Karpas-422 (cell line): ENCODE measurements at places on chromosomes 3 and 15.

GRCh38 chr15:68447209-68447608 lies 15.2 kb upstream of the ITGA11 start:
- no peak for DNase-seq
- no peak overlapping the region for H3K4me3 ChIP-seq
- H3K27me3 ChIP-seq: no peaks in the 10 kb centered on the region
- no peak overlapping the region for H3K27ac ChIP-seq
- H3K4me1 ChIP-seq: no peaks in the 10 kb centered on the region

- DNase-seq: no peak
- no peak overlapping the region for H3K4me3 ChIP-seq
- no peaks in the 10 kb centered on the region for H3K36me3 ChIP-seq
- no peaks in the 10 kb centered on the region for H3K4me1 ChIP-seq
- no peaks in the 10 kb centered on the region for H3K27me3 ChIP-seq
- H3K27ac ChIP-seq: no peak overlapping the region
Observed at GRCh38 chr3:154540950-154541604, 111.1 kb upstream of the GPR149 start.

- no peaks in the 10 kb centered on the region; the same call in 1 of the 2 replicates for H3K36me3 ChIP-seq
- no peaks in the 10 kb centered on the region for H3K4me1 ChIP-seq
- H3K27ac ChIP-seq: no peak overlapping the region
- no peaks in the 10 kb centered on the region for H3K27me3 ChIP-seq
Observed at GRCh38 chr15:38351466-38351865, 98.8 kb downstream of the SPRED1 start.

GRCh38 chr3:128588147-128588546 lies 62.5 kb downstream of the RPN1 start:
- H3K36me3 ChIP-seq: no peaks in the 10 kb centered on the region
- H3K27ac ChIP-seq: no peak overlapping the region
- H3K4me3 ChIP-seq: no peak overlapping the region
- peaks cover 11% of the 10 kb centered on the region for H3K4me1 ChIP-seq
- no peaks in the 10 kb centered on the region for H3K27me3 ChIP-seq

GRCh38 chr3:52483577-52484381 lies 11.4 kb upstream of the STAB1 start:
- H3K27ac ChIP-seq: no peak overlapping the region
- no peaks in the 10 kb centered on the region for H3K36me3 ChIP-seq
- DNase-seq: no peak

GRCh38 chr3:66280304-66280703 lies 59.5 kb downstream of the SLC25A26 start:
- H3K27me3 ChIP-seq: no peaks in the 10 kb centered on the region
- H3K4me3 ChIP-seq: no peak overlapping the region
- no peak overlapping the region for H3K27ac ChIP-seq
- no peaks in the 10 kb centered on the region for H3K36me3 ChIP-seq
- peaks cover 24% of the 10 kb centered on the region for H3K4me1 ChIP-seq

GRCh38 chr15:73127302-73127936 lies 75.2 kb downstream of the NEO1 start:
- H3K36me3 ChIP-seq: no peaks in the 10 kb centered on the region
- no peak overlapping the region for H3K27ac ChIP-seq

GRCh38 chr15:38992506-38992905 lies 427.9 kb upstream of the RASGRP1 start:
- no peak overlapping the region for H3K27ac ChIP-seq
- H3K4me1 ChIP-seq: peaks cover 5% of the 10 kb centered on the region; the same call in 1 of the 2 replicates
- DNase-seq: no peak
- H3K4me3 ChIP-seq: no peak overlapping the region
- no peaks in the 10 kb centered on the region for H3K36me3 ChIP-seq

- H3K4me1 ChIP-seq: no peaks in the 10 kb centered on the region
- H3K4me3 ChIP-seq: no peak overlapping the region
- H3K27me3 ChIP-seq: no peaks in the 10 kb centered on the region
- no peak overlapping the region for H3K27ac ChIP-seq
- DNase-seq: no peak
- peaks cover 21% of the 10 kb centered on the region for H3K36me3 ChIP-seq
Observed at GRCh38 chr3:43346978-43347749, 60.8 kb downstream of the SNRK start.

DNA sequence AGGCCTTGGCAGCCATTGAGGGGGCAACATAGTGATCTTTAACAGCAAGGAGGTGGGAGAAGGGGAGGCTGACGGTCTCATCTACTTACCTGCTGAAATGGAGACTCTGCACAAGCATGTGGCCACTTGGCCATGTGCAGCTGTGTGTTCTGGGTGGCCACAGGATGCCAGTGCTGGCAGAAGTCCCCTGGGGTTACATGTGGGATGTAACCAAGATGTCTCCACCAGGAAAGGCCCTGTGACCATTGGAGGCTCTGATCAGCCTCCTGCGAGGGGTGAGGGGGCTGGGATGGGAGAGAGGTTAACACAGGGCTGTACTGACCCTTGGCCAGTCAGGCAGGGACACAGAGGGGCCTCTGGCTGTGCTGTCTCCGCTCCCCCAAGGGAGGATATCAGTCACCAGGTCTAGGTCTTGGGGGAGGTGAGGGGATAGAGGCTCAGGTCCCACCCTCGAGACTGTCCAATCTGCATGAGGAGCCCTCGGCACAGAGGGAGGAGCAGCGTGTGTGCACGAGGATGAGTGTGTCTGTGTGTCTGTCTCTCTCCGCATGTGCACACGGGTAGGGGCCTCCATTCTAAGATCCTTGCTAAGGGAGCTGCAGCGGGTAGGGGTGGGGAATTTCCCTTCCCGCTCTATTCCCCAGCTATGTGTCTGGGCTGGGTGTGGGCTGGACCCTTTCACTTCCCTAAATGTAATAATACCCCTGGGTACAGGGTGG lies 19.5 kb downstream of the PRKCD start:
- H3K27ac ChIP-seq: peak overlapping the region; percentile 91
- DNase-seq: peak; percentile 90
- H3K36me3 ChIP-seq: peaks cover 66% of the 10 kb centered on the region
- H3K4me1 ChIP-seq: peaks cover 62% of the 10 kb centered on the region
- peak overlapping the region; percentile 52 for H3K4me3 ChIP-seq

DNA sequence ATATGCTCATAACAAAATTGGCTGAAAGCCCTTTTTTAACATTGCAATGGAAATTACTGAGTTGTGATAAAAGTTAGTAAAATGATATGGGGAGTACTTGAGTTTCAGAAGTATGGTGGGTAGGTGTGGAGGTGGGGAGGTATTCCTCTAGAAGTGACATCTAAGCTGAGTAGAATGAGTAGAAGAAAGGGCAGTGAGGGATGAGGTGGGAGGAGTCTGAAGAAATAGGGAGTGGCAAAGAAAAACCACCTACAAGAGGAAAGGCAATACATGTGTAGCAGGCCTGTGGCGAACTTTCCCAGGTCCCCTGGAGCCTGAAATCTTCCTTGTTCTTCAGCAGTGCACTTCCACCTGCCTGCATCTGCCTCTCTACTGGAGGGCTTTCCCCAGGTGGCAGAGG lies 52.8 kb upstream of the DIPK2A start:
- no peaks in the 10 kb centered on the region for H3K36me3 ChIP-seq
- no peak overlapping the region for H3K4me3 ChIP-seq
- peaks cover 6% of the 10 kb centered on the region for H3K4me1 ChIP-seq
- no peaks in the 10 kb centered on the region for H3K27me3 ChIP-seq
- no peak for DNase-seq

- peak; percentile 65 for DNase-seq
- peak overlapping the region; percentile 99 for H3K27ac ChIP-seq
- H3K27me3 ChIP-seq: no peaks in the 10 kb centered on the region
- H3K4me1 ChIP-seq: peaks cover 70% of the 10 kb centered on the region
- peaks cover 40% of the 10 kb centered on the region for H3K36me3 ChIP-seq
- H3K4me3 ChIP-seq: peak overlapping the region; percentile 38
Observed at GRCh38 chr3:31918179-31919150, 62.6 kb downstream of the OSBPL10 start.

DNA sequence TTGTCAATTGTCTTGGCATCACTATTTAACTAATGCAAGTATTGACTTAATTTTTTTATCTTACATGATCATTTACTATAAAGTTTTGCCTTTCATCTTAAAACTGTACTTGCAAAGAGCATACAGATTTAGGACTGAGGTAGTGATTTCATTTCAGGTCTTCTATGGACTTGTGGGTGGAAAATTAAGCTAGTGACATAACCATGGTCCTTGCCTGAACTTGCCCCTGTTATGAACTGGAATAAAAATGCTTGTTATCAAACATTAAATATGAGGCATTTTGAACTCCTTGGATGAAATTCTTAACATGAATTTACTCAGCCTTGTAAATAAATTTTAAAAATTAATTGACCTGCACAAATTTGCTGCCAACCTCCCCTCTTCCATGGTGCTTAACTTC lies 712.0 kb downstream of the NAALADL2 start:
- no peak for DNase-seq
- no peaks in the 10 kb centered on the region for H3K27me3 ChIP-seq
- no peak overlapping the region for H3K27ac ChIP-seq
- no peak overlapping the region for H3K4me3 ChIP-seq

GRCh38 chr3:64332459-64333350 lies 107.4 kb upstream of the PRICKLE2 start:
- H3K27ac ChIP-seq: no peak overlapping the region
- no peaks in the 10 kb centered on the region for H3K27me3 ChIP-seq
- no peak for DNase-seq

- no peak overlapping the region for H3K4me3 ChIP-seq
- DNase-seq: peak; percentile 34
- H3K27me3 ChIP-seq: no peaks in the 10 kb centered on the region
- H3K4me1 ChIP-seq: no peaks in the 10 kb centered on the region
- no peak overlapping the region for H3K27ac ChIP-seq
Observed at GRCh38 chr3:17954801-17955200, 212.4 kb upstream of the TBC1D5 start.
